ENCODE measurements at places on chromosomes 13 and 19.
A peak's percentile ranks its signal among the peaks of the same experiment; 100 is the strongest.

DNA sequence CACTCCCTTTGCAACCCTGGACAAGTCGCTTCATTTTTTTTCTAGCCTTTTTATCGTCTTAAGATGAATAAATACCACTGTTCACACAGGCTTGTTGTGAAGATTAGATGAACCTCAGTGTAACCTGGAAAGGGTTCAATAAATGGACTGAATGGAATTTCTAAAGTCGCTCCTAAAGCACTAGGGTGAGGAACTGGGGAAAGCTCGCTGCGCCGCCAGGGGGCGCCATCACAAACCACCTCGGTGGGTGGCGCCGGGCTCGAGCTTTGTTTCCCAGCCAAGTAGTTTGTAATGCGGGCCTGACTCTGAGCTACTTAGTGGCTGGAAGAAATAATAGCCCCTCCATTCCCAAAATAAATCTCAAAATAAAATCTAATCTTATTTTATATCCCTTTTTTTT is 2.2 kb upstream of the CEACAM6 start:
- no peak for DNase-seq

DNA sequence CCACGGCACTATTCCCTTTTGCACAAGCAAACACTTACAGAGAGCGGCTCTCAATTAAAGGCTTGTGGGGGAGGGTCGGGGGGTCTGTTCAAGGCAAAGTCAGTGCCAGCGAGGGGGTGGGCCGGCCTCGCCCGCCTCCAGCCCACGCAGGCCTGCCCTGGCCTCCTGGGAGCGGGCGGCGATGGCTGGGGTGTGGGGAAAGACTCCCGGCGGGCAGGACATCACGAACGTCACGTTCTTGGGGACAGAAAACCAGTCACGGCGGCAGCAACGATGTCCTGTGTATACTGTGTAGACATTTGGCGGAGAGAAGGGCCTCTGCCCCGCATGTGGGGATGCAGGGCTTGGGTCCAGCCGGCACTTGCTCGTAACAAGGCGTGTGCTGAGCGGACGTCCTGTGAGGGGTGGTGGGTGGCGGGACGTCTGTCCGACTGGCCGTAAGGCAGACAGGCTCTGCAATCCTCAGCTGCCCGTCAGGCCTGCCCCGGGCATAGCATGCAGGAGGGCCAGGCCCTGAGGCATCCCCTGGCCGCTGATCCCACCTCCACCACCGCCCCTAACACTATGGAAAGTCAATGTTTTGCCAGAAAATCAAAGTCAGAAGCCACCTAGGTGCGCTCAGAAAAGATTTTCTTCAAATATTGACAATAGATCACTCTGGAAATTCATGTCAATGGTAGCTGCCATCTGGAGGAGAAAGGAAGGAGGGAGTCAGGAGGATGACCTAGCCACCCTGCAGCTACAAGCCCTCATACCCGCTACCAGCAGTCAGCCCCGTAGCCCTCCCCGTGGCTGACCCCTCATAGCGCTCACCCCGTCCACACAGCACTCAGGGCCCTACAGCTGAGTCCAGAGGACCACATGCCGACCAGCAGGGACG is 5.8 kb upstream of the EPHX3 start:
- DNase-seq = no peak

DNA sequence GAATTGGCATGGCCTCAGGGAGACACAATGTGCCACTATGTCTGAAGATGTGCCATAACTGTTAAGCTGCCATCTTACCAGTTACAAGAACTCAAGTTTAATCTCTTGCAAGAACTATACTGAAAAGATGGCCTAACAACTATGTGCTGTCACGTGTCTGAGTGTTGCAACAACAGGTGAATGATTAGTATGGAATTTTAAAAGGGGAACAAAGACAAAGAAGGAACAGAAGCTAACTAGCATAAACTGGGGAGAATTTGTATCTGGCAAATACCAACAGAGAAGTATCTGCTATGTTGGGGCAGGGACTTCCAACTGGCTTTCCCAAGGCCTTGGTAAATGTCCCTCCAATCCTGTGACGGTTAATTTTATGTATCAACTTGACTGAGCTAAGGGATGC is 11.5 kb upstream of the ACOD1 start:
- DNase-seq = no peak

DNA sequence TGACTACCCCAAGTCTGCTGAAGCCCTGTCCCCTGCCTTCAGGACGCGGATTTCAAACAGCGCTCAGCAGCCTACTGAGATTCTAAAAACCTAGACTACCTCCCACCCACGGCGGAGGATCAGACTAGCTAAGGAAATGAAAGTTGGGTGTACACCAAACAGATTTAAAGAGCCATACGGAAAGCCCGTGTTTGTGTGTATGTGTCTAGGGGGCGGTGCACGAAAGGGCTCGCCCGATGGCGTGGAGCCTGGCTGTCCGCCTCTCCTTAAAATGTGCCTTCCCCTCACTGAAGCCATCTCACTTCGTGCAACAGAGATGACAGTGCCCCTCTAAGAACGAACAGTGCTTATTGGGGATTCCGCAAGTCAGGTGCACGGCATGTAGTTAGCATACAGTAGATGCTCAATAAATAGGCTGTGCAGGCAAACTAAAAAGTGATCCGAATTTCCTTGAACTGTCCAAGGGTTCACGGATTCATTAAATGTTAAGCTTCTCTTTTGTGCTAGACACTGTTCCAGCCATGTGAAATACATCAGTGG is 639 bp downstream of the LENG1 start:
- DNase-seq = no peak

GRCh38 chr19:3465552-3465951 is 14.8 kb downstream of the SMIM24 start:
- no peak for DNase-seq

GRCh38 chr13:99007414-99007986 is 29.6 kb upstream of the DOCK9 start:
- DNase-seq = no peak

DNA sequence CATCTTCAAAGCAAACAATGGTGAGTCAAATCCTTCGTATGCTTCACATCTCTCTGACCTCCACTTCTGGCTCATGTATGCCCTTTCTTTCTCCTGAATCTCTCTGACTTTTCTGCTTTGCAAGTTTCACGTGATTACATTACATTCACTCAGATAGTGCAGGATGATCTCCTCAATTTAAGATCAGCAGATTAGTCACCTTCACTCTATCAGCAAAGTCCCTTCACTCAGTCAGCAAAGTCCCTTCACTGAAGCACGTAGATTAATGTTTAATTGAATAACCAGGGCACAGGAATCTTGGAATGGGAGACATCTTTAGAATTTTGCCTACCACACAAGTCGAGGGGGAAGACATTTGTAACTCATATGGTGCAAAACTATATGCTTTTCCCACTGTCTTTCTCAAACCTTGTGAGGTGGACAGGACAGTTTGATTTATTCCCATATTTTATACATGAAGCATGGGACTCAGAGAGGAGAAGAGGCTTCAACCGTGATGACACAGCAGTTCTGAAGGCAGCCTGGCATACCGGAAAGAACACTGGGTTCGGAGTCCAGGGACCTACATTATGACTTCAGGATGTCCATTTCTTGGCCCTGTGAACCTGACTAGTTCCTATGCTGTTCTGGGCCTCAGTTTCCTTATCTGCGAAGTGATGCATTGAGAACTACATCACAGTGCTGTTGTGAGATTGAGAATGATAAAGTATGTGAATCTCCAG is 23.3 kb downstream of the SIGLECL1 start:
- no peak for DNase-seq

DNA sequence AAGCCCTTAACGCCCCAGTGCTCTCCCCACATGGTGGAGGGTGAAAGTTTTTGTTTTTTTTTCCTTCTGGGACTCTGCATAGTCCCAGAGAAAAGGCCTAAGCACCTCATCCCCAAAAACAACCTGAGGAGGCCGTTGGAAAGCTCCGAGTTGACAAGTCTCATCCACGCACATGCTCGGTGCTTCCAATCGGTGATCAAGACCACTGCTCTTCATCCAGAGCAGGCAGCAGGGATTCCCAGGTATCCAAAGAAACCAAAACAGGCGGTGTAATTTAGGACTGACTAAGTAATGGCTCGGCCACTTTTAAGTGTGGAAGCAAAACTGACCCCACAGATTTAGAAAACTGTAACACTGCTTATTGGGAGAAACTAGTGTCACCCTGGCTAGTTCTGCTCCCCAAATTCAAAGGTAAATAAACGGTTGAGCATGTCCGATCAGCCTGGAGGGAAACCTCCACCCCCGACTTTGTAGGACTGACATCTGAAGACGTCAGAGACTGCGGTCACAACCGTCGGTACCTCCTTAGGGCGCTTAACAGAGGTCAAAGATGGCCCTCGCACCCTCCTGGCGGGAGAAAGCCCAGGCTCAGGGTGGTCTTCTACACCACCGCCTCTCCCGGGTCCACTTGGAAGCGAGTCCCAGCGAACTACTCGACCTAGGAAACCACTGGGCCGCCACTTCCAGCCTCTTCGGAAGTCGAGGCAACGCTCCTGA is 997 bp upstream of the ZNF446 start:
- no peak for DNase-seq

- no peak for DNase-seq
These were observed 11.1 kb upstream of the CEACAM16 start for GRCh38 chr19:44687888-44688287.

DNA sequence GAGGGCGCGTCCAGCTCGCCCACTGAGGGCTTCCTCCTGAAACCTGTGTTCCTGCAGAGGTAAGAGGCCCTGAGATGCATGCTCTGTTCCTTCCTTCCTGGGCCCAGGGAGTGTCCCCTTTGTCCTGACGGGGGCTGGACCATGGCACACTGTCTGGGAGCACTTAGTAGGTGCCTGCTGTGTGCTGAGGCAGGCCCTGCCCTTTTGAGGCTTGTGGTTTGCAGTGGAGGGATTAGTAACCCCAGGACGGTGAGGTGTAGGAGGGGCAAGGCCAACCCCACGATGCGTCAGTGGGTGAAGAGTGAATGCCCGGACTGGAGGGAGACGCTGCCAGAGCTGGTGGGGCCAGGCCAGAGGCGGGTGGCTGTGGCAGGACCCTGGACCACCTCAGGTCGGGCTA is 11.2 kb upstream of the F2RL3 start:
- no peak for DNase-seq

DNA sequence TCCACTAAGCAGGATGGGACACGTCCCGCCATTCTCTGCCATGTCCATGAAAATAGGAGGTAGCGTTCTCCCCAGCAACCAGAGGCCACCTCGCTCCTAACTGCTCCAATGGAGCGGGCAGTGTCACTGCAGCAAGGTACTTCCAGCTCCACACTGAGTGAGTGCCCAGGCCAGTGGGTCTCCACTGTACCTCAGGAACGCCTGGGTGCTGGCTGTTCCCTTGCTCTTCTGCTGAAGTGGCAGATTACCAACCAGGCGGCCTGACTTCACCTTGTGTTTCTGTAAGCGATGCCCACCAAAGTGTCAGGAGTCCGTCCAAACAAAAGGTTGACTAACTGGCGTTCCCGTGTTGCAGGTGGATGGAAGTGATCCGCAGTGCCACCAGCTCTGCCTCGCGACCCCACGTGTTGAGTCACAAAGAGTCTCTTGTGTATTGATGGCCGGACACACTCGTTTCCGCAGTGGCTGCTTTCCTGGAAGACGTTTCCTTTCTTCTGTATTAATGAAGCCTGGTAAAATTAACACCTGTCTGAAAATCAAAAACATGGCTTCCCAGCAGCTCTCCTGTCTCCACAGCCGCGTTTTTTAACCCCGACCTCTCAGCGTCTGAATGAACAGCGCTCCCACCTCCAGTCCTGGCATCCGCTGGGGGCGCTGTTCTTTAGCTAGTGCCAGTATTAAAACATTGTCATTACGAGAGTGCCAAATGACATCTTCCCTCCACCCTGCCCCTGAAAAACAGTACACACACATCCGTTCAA is 128.8 kb downstream of the STK24 start:
- no peak for DNase-seq

DNA sequence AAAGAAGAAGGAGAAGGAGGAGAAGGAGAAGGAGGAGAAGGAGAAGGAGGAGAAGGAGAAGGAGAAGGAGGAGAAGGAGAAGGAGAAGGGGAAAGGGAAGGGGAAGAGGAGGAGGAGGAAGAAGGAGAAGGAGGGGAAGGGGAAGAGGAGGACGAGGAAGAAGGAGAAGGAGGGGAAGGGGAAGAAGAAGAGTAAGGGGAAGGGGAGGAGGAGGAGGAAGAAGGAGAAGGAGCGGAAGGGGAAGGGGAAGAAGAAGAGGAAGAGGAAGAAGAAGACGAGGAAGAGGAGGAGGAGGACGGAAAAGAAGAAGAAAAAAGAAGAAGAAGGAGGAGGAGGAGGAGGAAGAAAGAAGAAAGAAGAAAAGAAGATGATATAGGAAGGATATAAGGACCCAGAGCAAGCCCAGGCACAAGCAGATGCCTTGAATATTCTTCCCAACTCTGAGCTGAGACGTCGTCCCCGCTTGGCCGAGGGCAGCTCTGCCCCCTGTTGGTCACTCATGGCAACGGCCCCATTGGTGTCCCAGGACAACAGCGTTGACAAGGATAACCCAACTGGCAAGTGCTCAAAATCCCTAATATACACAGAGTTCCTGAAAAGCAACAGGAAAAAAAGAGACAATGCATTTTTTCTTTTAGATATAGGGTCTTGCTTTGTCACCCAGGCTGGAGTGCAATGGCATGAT is 30.6 kb upstream of the IGSF23 start:
- no peak for DNase-seq

- no peak for DNase-seq
These were observed 64.1 kb upstream of the ADGRE5 start for GRCh38 chr19:14317157-14317556.

GRCh38 chr13:109785141-109785891 is 1.1 kb downstream of the IRS2 start:
- DNase-seq = peak; percentile 77

DNA sequence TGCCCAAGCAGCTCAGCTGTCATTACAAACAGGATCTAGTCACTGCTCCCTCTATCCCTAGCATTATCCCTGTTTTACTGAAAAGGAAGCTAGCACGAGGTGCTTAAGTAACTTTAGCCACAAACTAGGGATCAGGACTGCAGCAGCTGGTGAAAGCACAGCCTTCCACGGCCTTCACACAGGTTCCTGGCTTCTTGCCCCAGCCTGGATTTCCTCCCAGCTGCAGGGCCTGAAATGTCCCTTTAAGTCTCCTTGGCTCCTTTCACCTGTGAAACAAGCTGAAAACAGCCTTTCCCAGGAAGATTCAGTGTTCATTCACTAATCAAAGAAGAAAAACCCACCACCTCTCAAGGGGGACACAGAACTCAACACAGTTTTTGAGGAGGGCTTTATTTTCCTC is 754.5 kb downstream of the DIAPH3 start:
- DNase-seq = no peak

GRCh38 chr19:42290523-42291434 is 11.2 kb upstream of the PRR19 start:
- no peak for DNase-seq

GRCh38 chr19:37931881-37932655 is 25.1 kb downstream of the SIPA1L3 start:
- peak; percentile 86 for DNase-seq

GRCh38 chr19:54871696-54872095 is 2.3 kb upstream of the FCAR start:
- DNase-seq = no peak

- DNase-seq = no peak
These were observed 164.6 kb upstream of the TSHZ3 start for GRCh38 chr19:31513841-31514240.

DNA sequence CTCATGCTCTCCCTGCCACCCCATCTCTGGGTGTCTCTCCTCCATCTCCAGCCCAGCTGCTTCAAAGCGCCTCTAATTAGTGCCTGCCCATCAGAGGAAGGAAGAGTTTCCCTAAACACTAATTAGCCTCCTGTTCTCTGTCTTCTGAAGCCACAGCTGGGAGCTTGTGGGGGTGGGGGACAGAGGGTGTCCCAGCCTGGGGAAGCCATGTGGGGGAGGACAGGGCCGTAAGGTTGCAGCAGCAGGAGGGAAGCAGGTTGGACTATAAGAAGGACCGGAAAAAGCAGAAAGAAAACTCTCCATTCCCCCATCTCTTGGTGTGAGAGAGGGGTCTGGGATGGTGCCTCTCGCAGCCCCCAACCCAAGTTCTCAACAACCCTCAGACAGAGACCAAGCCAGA is 26.2 kb downstream of the SLC8A2 start:
- DNase-seq = no peak
